Gastrocnemius medialis (tissue), 4 donors: ENCODE measurements at places on chromosomes 7 and 10. TPM values are rescaled to one million over a fixed set of nuclear protein-coding genes. Genes with fewer than 3 reads are reported as not detected.

FAM180A gene
- not detected for total RNA-seq

SLIT1 gene
- total RNA-seq: not detected

AKR1C2 gene
- 336 TPM for total RNA-seq

COL28A1 gene
- 15.2 TPM for total RNA-seq

CALHM3 gene
- total RNA-seq: not detected

CNOT4 gene
- 25.5 TPM for total RNA-seq

GRID2IP gene
- not detected for total RNA-seq

C10orf53 gene
- total RNA-seq: not detected

LIPF gene
- not detected for total RNA-seq

PRTFDC1 gene
- total RNA-seq: 0.31 TPM

CDH23 gene
- 1.8 TPM for total RNA-seq

GPR26 gene
- total RNA-seq: not detected

CALCR gene
- 0.78 TPM for total RNA-seq

COL17A1 gene
- total RNA-seq: not detected

ST8SIA6 gene
- 0.29 TPM for total RNA-seq

IDI2 gene
- 43.7 TPM for total RNA-seq

PPIA gene
- 1,236 TPM for total RNA-seq
